Hindlimb muscle (tissue), 1 donor: ENCODE measurements at places on chromosomes 5 and 9. TPM values are rescaled to one million over a fixed set of nuclear protein-coding genes. Genes with fewer than 3 reads are reported as not detected.

The IL13 gene
- not detected for polyA plus RNA-seq

The CCDC127 gene
- 9.9 TPM for polyA plus RNA-seq

The SPINK4 gene
- polyA plus RNA-seq: 0.52 TPM

The TUSC1 gene
- 12.4 TPM for polyA plus RNA-seq

The SNX2 gene
- polyA plus RNA-seq: 50.2 TPM

The SNCB gene
- polyA plus RNA-seq: not detected

The INPP5E gene
- 13.7 TPM for polyA plus RNA-seq

The NMUR2 gene
- 0.22 TPM for polyA plus RNA-seq

The OR1Q1 gene
- not detected for polyA plus RNA-seq

The MTRR gene
- polyA plus RNA-seq: 25.9 TPM

The THOC3 gene
- 24.3 TPM for polyA plus RNA-seq

GRCh38 chr5:119789406-119790117 lies 160.2 kb downstream of the FAM170A start:
- DNase-seq: peak; percentile 3

DNA sequence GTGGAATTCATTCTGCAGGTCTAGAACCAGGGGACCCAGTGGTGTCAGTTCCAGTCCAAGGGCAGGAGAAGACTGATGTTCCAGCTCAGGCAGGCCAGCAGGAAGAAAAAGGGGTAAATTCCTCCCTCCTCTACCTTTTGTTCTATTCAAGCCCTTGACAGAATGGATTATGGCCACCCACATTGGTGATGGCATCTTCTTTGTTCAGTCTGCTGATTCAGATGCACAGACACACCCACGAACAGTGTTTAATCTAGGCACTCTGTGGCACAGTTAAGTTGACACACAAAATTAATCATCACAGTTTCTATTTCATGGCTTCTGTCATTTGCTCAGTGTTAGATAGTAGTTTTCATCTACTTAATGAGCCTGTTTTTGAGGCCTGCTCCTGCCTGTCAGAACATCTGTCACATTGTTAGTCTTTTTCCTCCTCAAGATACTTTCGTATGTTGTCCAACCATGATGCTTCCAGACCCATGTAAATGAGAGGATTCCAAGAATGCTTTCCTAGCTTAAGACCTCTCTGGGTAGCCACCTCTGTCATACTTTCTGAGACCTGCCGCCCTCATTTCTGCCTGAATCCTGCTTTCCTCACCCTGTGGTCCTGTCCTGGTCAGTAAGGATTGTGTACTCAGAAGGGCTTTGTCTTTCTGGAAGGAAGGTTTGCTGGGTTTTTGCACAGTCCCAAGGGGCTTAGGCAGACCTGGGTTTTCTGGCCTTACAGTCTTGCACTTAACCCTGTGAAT lies 72.5 kb downstream of the SPIN1 start:
- no peak for DNase-seq

DNA sequence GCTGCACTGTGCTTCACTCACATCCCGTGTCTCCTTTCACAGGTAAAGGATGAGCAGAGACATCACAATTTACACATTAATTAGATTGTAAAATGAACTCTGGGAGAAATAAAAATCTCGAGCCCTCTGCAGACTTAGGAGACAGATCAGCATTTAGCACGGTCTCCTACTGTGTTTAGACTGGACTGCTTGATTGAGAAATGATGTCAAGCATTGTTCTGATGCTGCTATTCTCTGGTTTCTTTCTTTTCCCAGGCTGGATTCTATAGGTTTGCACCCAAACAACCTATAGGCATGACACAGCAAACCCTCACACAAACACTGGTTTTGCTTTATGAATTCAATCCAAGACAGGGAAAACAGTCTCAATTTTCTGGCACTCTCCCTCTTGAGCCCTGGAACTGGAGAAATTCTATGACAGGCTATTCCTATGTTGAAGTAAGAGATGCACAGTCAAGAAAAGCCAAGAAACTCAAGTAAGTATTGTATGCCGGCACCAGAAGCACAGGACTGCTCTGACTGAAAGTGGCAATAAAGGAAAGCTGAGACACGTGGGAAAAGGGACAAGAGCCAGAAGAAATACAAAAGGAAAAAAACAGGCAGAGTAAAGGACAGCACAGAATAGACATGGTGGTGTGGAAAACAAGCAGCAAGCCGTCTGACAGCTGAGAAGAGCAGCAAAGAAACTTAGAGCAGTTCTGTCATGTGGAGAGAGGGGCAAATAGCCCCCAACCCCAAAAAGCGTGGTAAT lies 24.8 kb upstream of the ERAP2 start:
- peak; percentile 4 for DNase-seq

- no peak for DNase-seq
Observed at GRCh38 chr9:132651259-132651658, 18.5 kb downstream of the DDX31 start.

GRCh38 chr5:2136728-2137333 lies 254.1 kb upstream of the IRX4 start:
- DNase-seq: no peak

DNA sequence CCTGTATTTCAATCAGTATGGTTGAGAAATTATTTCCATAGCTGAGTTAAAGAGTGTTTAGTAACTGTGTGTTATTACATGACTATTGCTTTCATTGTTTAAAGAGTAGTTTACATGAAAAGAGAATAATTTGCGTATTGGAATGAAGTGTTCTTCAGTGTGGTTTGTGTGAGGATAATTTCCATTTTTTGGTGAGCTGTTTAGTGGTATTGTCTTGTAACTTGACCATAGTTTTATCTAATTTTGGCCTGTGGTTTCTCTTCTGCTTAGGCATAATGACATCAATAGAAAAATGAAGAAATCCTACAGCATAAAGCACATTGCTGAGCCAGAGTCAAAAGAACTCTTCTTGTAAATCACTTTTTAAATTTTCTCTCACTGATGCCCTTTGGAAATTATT lies 151.2 kb downstream of the SNCAIP start:
- no peak for DNase-seq

DNA sequence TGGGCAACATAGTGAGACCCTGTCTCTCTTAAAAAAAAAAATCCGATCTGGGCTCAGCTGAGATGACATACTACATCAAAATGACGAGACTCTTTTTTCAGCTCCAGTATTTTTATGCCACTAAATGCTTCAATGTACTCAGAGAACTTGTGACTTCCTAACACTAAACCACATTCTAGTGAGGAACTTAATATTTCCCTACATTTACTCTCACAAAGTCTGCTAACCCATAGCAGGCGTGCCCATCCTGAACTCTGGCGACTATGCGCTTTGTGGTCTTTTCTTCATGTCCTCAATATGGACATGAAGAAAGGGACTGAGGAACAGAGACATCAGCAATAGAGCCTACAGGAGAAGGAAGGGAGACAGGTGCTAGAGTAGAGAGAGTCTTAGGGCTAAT lies 41.3 kb downstream of the ITK start:
- DNase-seq: no peak

- DNase-seq: no peak
Observed at GRCh38 chr9:98247831-98248657, 7.4 kb downstream of the TBC1D2 start.

DNA sequence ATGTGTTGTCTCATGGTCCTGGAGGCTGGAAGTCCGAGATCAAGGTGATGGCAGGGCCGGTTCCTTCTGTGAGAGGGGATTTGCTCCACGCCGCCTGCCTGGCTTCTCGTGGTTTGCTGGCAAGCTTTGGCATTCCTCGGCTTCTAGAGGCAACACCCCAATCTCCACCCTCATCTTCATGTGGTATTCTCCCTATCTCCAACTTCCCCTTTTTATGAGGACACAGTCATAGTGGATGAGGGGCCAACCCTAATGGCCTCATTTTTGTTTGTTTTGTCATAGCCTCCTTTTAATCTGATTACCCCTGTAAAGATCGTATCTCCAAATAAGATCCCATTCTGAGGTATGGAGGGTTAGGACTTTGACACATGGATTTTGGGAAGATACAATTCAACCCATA lies 41.7 kb upstream of the CLK4 start:
- no peak for DNase-seq

GRCh38 chr9:110777196-110777875 lies 108.7 kb downstream of the MUSK start:
- DNase-seq: no peak

GRCh38 chr5:166102947-166103346 lies 2188.5 kb upstream of the WWC1 start:
- no peak for DNase-seq

DNA sequence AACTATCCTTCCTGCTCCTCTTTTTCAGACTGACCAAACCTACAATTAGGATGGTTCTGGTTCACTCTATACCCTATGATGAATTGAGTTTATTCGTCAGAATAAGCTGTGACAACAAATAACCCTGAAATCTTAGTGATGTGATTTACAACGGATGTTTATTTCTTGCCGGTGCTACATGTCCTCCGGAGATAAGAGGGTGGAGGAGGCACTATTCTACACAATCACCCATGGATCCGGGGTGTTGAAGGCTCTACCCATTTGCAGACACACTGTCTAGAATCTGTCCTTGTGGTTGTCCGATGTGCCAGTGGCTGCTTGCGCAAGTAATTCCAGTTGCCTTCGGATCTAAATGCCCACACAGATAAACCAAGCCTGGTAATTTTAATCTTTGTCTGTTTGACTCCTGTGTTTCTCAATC lies 44.7 kb downstream of the CDC14B start:
- DNase-seq: no peak

DNA sequence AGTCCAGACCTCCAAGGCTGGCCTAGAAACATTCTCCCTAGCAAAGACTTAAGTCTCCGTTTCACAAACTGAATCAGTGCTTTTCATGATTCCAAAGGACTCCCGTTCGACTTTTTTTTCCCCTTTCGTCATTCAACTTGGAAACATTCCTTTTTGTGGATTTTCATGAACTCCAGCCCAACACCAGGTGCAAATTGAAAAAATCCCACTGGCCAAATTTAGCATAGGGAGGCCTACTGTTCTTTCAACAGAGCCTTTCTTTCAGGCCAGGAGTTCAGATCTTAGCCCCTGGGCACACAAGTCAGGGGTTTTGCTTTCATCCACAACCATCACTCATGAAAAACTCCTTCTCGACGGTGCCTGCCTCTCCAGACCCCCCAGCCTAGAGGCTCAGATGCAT lies 285.3 kb downstream of the PIK3R1 start:
- DNase-seq: no peak

DNA sequence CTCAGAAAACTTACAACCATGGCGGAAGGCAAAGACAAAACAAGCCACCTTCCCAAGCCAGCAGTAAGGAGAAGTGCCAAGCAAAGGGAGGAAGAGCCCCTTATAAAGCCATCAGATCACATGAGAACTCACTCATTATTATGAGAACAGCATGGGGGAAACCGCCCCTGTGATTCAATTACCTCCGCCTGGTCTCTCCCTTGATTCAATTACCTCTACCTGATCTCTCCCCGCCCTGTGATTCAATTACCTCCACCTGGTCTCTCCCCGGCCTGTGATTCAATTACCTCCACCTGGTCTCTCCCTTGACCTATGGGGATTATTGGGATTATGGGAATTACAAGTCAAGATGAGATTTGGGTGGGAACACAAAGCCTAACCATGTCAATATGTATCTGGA lies 467.3 kb upstream of the FTMT start:
- DNase-seq: no peak

- no peak for DNase-seq
Observed at GRCh38 chr9:34999576-34999975, 10.0 kb downstream of the DNAJB5 start.

- DNase-seq: no peak
Observed at GRCh38 chr9:112112519-112112918, 62.6 kb downstream of the SUSD1 start.
